Aorta (tissue), 5 donors: ENCODE measurements at places on chromosomes 12 and 14.

DNA sequence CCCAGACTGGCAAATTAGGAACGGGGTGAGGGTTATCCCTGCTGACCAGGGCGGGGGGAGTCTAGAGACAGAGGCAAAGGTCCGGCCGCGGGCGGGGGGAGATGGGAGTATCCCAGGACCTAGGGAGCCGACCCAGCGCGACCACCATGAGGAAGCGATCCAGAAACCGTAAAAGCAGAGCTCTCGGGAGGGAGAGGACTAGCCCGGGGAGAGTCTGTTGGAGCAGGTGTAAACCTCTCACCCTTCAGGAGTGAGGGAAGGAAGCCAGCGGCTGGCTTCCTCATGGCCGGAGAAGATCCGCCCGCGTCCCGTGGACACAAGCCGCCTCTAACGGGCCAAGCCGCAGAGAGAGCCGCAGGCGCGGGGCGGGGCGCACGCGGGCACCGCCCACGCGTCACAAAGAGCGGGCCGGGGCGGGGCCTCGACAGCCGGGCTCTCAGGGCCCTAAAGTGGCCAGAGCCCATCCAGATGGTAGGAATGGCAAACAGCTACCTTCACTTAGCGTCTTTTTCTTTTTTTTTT lies at the start of gene ACRBP:
TSS of gene ACRBP (minus strand) at position 350 of the 522 bp plus-strand sequence. CDS start at position 284, 66 bp downstream.
- peak; percentile 93 for DNase-seq

- no peak for DNase-seq
Observed at GRCh38 chr12:15931590-15932053, 20.5 kb downstream of the DERA start.

GRCh38 chr14:99575043-99576023 lies 28.7 kb downstream of the CCDC85C start:
- no peak for DNase-seq

- DNase-seq: peak; percentile 78
Observed at GRCh38 chr12:108313606-108314351, 25.3 kb downstream of the CMKLR1 start.

- no peak for DNase-seq
Observed at GRCh38 chr12:30211743-30212142, 428.0 kb upstream of the TMTC1 start.
